ENCODE measurements at places on chromosomes 2 and 18.

DNA sequence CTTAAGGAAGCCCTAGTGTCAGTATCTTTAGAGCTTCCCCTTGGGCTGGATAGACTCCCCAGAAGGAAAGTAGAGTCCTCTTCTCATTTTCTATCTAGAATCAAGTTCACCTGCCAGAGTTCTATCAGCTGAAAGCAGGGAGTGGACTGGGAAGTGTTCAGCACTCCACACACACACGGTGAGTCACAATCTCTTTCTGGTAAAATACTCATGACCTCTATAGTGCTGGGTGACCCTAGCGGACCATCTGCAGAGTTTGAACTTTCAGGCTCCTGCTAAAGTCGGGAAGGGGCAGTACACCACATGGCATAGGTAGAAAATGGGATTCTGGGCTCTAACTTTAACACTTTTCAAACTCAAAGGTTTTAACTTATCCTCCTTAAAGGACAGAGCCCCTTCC, 43.3 kb downstream of the SAP130 start:
- no peak for DNase-seq

DNA sequence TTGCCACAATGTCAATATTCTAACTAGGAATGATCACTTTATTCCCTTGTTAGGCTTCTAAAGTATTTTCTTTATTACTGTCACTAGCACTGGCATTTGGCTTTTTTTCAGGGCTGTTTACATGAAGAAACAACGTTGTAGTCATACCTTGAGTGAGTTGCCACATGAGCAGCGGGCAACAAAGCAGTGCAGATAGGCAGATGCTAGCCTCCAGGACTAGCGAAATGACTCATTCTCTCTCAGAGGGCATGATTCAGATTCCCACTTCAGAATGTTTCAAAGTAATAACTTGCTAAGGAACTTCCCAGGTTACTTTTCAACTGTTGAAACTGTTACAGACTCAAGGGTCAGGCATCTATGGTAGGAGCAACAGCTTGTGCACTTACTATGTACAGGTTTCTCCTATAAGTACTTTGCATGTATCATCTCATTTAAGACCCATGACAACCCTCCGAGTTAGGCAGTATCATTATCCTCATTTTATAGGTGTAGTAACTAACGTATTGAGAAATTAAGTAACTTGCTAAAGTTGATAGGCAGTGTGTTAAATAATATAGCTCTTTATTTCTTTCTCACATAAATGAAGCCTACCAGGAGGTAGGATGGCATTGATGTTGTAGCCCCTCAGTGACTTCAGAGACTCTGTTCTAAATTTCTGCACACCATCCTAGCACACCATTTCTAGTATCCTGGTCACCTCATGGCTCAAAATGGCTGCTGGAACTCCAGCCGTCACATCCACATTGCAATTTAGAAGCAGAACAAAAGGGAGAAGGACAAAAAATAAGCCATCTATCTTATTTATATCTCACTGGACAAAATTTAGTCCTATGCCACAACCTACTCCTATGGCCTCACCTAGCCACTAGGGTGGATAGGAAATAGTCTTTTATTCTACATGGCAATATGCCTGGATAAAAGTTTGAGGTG, 83.3 kb downstream of the ICOS start:
- peak; percentile 90 for DNase-seq

- DNase-seq = no peak
Observed at GRCh38 chr2:103868396-103868795, 985.5 kb upstream of the POU3F3 start.

GRCh38 chr2:149160701-149161217, 122.3 kb downstream of the LYPD6B start:
- peak; percentile 41 for DNase-seq

DNA sequence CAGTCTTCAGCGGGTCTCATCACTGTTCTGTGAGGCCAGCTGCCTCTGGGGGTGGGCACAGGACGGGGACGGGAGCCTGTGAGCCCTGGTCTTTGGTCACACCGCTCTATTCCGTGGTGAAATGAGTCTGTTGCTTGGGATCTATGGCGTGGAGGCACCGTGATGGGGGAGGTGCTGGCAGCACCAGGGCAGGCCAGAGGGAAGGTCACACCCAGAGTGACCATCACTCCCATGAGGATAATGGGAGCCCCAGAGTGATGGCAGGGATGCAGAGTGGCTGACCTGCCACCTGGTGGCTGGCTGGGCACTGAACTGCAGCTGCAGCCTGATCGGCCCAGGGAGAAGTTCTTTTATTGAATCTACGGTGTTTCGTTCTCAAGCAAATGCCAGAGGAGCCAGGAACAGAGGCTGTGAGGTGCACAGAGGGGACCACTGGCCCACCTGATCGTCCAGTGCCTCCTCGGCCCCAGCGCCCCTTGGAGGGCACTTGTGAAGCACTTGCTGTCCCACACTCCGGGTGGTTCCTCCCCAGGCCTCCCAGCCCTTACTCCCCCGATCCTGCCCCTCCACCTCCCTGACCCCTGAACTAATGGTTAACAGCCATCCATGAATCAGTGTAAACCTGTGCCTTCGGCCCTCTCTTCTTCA, 17.9 kb downstream of the KCNIP3 start:
- peak; percentile 17 for DNase-seq

DNA sequence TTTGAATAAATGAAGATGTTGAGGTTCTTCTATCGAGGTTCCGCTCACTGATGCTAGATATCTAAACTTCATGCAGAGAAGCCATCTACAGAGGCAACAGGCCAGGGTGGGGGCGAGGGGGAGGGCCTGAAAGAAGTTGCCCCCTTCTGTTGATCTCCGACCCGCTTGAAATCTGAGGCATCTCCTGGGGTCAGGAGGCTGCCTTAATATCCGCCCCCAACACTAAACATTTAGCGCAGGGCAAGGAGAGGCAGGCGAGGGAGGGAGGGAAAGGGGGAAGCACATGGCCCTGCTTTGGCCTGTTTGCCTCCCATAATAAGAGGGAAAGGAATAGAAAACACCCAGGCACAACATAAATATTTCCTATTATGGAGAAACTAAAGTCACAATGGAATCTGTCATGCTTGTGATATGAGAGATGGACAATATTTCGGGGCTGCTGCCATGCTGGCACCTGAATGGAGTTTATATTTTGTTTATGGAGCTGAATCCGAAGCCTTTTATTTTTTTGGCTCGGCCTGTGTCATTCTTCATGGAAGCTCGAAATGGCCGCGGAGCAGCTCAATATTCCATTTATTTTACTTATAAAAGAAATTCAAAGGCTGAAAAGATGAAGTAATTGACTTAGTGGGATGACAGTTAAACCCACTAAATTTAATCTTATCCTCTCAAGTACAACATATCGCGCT, 221.1 kb downstream of the INSIG2 start:
- no peak for DNase-seq

DNA sequence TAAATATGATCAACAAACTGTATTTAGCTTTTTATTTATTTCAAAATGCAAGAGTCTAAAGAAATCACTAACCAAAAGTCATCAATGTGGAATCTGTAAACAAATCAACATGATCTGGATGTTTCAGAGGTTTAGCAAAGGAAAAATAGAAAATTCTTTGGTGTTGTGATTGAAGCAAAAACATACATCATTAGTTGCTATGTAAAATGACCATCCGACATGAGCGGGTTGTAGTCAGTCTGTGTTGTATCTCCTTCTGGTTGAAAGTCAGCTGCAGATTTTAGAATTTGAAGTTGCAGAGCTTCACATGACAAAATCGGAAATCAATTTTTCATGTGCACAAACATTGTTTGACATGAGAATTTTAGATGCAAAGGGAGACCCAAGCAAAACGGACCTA, 63.2 kb downstream of the IRS1 start:
- DNase-seq = no peak

GRCh38 chr2:144277622-144278354, 242.1 kb downstream of the ZEB2 start:
- no peak for DNase-seq

DNA sequence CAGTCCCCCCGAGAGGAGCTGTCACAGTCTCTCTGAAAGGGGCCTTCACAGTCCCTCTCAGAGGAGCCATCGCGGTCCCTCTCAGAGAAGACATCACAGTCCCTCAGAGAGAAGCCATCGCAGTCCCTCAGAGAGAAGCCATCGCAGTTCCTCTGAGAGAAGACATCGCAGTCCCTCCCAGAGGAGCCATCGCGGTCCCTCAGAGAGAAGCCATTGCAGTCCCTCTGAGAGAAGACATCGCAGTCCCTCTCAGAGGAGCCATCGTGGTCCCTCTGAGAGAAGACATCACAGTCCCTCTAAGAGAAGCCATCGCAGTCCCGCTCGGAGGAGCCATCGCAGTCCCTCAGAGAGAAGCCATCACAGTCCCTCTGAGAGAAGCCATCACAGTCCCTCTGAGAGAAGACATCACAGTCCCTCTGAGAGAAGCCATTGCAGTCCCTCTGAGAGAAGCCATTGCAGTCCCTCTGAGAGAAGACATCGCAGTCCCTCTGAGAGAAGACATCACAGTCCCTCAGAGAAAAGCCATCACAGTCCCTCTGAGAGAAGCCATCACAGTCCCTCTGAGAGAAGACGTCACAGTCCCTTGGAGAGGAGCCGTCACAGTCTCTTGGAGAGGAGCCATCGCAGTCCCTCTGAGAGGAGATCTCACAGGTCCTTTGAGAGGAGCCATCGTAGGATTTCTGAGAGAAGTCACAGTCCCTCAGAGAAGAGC, 1.3 kb upstream of the ZNF512 start:
- no peak for DNase-seq

- no peak for DNase-seq
Observed at GRCh38 chr2:60544954-60545560, 8.4 kb downstream of the BCL11A start.

- DNase-seq = no peak
Observed at GRCh38 chr2:190443778-190444481, 35.8 kb downstream of the MFSD6 start.

GRCh38 chr2:42340045-42340937, 20.7 kb downstream of the COX7A2L start:
- DNase-seq = no peak

DNA sequence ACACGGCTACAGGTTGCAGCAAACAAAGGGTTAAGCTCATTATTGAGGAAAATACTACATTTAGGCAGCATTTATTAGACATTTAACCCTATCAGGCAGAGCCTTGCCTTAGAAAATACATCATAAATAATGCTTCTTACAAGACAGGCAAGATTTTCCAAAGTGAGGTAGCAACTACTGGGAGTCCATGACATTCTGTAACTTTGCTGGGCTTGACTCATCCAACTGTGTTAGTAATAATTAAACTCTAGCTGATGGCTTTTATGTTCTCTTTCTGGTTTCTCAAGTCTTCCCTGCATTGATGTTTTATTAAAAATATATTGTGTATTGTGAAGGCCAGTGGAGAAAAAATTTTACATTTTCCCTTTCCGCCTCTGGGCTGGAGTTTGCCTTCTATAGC, 291.3 kb downstream of the AFF3 start:
- no peak for DNase-seq

GRCh38 chr2:71592181-71592711, 138.9 kb downstream of the DYSF start:
- no peak for DNase-seq

GRCh38 chr2:76748581-76749296, 773.4 kb downstream of the LRRTM4 start:
- DNase-seq = no peak

- DNase-seq = no peak
Observed at GRCh38 chr18:78174737-78175136, 804.9 kb upstream of the SALL3 start.

DNA sequence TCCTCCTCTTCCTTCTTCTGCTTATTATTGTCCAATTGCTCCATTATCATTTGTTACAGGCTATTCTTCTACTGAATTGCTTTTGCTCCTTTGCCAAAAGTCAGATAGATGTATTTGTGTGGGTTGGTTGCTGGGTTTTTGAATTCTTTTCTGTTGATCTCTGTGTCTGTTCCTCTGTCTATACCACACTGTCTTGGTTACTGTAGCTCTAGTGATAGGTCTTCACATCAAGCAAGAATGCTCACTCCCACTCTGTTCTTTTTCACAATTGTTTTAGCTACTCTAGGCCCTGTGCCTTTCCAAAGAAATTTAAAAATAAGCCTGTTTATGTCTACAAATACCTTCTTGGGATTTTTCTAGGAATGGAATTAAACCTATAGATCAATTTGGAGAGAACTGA, 217.2 kb downstream of the GALR1 start:
- DNase-seq = no peak

GRCh38 chr2:236673823-236674185, 104.2 kb downstream of the ACKR3 start:
- DNase-seq = no peak

GRCh38 chr2:240628808-240629618, 3.7 kb downstream of the GPR35 start:
- DNase-seq = no peak

DNA sequence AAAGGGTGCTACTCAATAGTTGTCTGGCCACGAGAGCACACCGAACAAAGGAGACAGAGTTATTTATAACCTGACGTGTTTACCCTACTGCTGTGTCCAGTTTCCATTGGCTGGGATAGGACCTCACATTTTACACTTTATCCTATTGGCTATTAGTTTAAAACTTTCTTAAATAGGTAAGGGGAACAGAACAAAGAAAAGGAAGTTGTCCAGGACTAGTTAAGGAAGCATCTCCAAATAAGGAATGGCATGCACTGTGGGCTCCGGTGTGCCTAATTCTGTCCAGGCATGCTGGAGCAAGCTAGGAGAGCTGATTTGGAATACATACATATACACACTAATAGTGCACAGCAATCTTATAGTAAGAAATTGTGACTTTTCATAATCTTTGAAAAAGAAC, 72.2 kb downstream of the CAB39 start:
- DNase-seq = no peak

DNA sequence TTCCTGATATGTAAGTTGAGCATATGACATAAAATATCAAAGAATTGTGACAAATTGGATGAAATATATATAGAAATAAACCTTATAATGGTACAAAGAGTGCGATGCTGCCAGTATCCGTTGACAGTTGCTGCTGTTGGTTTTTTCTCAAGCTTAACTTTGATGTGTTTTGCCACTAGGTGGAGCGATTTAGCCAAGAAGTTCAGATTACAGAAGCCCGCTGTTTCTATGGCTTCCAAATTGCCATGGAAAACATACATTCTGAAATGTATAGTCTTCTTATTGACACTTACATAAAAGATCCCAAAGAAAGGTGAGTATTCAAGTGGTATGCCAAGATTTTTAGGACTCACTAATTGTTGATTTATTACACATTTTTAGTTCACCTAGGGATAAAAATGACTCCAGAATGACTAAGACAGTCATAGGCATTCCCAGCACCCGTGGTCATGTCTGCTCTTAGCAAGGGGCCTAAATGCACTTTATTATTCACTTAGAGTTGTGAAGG, 2.1 kb downstream of the RRM2 start:
- peak; percentile 47 for DNase-seq

DNA sequence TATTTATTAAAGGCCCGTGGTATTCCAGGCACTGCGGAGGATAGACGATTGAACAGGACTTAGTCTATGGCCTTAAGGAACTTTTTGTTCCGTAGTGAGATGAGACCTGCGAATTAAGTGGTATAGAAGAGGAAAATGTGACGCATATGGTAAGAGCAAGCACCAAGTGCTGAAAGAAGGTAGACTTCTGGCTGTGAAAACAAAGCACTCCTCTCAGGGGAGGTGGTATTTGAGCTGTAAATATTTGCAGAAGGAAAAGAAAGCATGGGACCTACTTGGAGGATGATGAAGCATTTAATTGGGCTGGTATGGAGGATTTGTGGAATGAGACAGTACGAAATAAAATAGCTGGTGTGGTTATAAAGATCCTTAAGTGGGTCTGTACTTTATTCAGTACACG, 62.5 kb downstream of the GPR39 start:
- DNase-seq = no peak

GRCh38 chr2:68747900-68748299, 13.3 kb downstream of the ARHGAP25 start:
- DNase-seq = no peak

Measured in activated naive CD4-positive, alpha-beta T cell treated with anti-CD3 and anti-CD28 coated beads for 36 hours (primary cell).